Effector memory CD4-positive, alpha-beta T cell (primary cell): ENCODE measurements at places on chromosomes 4 and X.

GRCh38 chr4:4575284-4576211, 33.7 kb upstream of the STX18 start:
- no peaks in the 10 kb centered on the region for H3K36me3 ChIP-seq
- H3K27ac ChIP-seq, result peak overlapping the region; percentile 46
- H3K4me3 ChIP-seq, result peak overlapping the region; percentile 85
- H3K4me1 ChIP-seq, result no peaks in the 10 kb centered on the region
- H3K27me3 ChIP-seq, result no peaks in the 10 kb centered on the region
- DNase-seq, result peak; percentile 50

- no peak for DNase-seq
- H3K27me3 ChIP-seq, result no peaks in the 10 kb centered on the region
- peak overlapping the region; percentile 82 for H3K27ac ChIP-seq
- H3K36me3 ChIP-seq, result no peaks in the 10 kb centered on the region
Observed at GRCh38 chr4:26884026-26884425, 23.4 kb downstream of the STIM2 start.

GRCh38 chrX:63250253-63250868, 100.8 kb downstream of the SPIN4 start:
- no peak for DNase-seq
- no peaks in the 10 kb centered on the region for H3K4me1 ChIP-seq
- no peaks in the 10 kb centered on the region for H3K27me3 ChIP-seq
- H3K27ac ChIP-seq, result no peak overlapping the region
- H3K36me3 ChIP-seq, result no peaks in the 10 kb centered on the region

GRCh38 chr4:87322754-87323153, at the start of gene HSD17B13:
Gene HSD17B13 (minus strand): TSS chr4:87322882. CDS start chr4:87322841, 41 bp downstream.
- H3K4me3 ChIP-seq, result no peak within 1 kb of the TSS
- DNase-seq, result no peak
- no peak within 1 kb of the TSS for H3K27ac ChIP-seq

DNA sequence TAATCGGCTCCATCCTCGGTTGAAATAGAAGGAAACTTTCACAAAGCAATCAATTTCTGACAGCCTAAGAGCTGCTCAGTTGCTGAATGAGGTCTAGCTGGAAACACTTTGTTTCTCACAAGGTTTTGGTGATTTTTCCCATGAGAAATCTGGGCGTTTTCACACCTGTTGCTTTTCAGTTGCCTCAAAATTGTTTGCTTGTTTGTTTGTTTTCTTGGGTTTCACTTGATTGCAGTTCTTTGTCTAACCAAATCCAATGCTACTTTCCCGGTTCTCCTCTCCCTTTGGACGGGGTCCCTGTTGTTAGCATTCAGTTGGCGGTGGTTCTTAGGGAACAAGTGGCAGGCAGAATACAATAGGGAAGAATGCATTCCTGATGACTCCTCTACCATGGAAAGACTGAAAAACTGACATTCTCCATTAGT, 135.5 kb downstream of the PALLD start:
- H3K27ac ChIP-seq, result no peak overlapping the region
- H3K27me3 ChIP-seq, result no peaks in the 10 kb centered on the region
- H3K36me3 ChIP-seq, result no peaks in the 10 kb centered on the region
- no peak for DNase-seq
- peaks cover 4% of the 10 kb centered on the region for H3K4me1 ChIP-seq

DNA sequence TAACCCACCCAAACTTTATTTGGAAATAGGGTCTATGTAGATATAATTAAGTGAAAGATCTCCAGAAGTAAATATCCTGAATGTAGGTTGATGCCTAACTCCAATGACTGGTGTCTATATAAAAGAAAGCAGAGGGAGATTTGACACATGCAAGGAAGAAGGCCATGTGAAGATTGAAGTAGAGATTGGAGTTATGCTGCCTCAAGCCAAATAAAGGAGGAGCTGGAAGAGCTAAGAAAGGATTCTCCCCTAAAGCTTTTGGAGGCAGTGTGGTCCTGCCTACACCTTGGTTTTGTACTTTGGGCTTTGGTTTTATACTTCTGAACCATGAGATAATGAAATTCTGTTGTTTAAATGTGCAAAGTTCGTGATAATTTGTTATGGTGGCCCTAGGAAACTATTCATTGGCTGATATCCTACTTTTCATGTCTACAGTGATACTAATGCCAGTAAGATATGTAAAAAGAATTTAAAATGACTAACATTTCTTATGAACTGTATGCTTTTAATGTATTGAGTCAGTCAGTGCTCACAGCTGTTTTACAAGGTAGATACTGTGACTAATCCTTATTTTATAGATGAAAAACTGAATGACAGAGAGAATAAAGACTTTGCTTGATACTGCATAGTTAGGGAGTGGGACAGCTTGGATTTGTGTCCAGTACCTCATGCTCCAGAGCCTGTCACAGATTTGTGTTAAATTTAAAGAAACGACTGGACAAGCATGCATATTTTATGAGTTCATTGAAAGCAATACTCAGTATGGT, 5.9 kb upstream of the RAB40AL start:
- no peaks in the 10 kb centered on the region for H3K36me3 ChIP-seq
- no peaks in the 10 kb centered on the region for H3K4me1 ChIP-seq
- no peaks in the 10 kb centered on the region for H3K27me3 ChIP-seq
- no peak overlapping the region for H3K27ac ChIP-seq
- H3K4me3 ChIP-seq, result no peak overlapping the region

- H3K36me3 ChIP-seq, result no peaks in the 10 kb centered on the region
- H3K4me1 ChIP-seq, result no peaks in the 10 kb centered on the region
- no peak overlapping the region for H3K4me3 ChIP-seq
- H3K27me3 ChIP-seq, result no peaks in the 10 kb centered on the region
Observed at GRCh38 chrX:23118890-23119527, 119.2 kb downstream of the DDX53 start.

DNA sequence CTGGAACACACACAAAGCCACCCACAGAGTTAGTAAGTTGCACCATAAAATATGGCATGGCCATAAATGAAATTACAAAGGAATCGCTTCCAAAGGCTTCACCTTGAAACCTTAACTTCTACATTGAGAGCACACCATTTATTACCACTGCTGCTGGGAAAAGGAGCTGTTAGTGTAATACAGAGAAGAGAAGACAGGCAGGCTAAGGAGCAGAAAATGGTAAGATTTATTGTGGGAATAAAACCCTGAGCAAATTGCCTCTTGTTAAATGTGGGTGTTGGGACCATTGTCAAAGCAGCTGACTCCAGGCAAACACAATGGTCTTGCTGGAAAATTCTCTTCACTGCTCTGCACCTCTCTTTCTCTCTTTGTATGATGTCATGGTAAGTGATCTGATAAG, 79.2 kb upstream of the NHS start:
- H3K27ac ChIP-seq, result no peak overlapping the region
- DNase-seq, result no peak

GRCh38 chrX:29869837-29870236, 345.5 kb upstream of the MAGEB2 start:
- H3K4me1 ChIP-seq, result no peaks in the 10 kb centered on the region

DNA sequence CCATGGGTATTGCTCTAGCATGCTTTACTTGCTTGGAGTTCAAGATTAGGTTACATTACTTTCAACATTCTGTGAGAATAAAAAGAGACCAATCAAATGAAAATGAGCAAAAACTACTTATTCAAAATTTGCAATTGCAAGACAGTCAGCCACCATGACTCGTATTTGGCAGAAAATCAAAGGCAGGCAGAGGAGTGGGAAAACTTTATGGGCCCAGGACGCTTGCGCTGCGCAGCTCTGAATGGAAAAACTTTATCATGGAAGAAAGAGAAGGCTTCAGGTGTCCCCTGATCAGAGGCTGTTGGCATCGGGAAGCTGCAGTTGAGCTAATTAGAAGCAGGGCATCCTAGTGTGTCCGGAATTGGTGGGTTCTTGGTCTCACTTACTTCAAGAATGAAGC, 250.6 kb downstream of the USP46 start:
- no peaks in the 10 kb centered on the region for H3K27me3 ChIP-seq
- H3K27ac ChIP-seq, result no peak overlapping the region
- DNase-seq, result no peak
- no peaks in the 10 kb centered on the region for H3K4me1 ChIP-seq
- no peaks in the 10 kb centered on the region for H3K36me3 ChIP-seq

DNA sequence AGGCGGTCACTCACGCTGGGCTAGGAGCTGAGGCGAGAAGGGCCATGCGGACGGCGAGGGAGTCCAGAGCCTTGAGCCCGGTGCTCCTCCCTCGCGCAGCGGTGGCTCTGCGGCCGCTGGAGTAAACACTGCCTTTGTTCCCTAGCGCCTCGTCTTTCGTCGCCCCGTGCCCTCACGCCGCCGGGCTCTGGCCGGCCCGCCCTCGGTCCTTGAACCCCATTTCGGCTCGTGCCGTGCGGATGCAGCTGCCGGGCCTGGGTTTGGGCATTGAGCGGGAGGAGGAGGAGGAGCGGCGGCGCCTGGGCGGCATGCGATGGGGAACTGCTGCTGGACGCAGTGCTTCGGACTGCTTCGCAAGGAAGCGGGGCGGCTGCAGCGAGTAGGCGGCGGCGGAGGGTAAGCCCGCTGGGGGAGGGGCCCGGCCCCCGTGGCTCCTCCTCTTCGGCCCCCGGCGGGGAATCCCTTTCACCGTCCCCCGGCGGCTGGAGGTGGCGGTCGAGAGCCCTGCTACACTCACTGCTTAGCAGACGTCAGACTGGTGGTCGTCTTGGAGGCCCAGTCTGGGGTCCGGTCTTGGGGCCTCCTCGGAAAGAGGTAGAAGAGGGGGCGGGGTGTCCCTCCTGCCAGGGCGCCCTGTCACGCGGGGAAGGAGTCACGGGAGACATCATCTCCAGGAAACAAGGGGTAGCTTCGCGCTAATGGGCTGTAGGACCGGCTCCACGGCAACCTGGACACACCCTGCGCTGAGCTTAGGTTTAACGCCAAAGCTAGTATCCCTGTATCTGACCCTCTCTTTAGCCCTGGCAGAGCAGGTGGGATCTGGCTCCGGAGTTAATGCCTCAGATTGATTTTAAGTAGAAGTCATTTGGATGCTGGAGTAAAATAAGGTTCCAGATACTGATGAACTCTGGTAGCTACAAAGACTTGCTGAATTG, at the start of gene AP1AR:
TSS of gene AP1AR (plus strand) at position 9 of the 935 bp plus-strand sequence. CDS start at position 314, 305 bp downstream.
- peaks cover 10% of the 10 kb centered on the region for H3K4me1 ChIP-seq
- peak within 1 kb of the TSS; percentile 95 for H3K27ac ChIP-seq
- H3K4me3 ChIP-seq, result peak within 1 kb of the TSS; percentile 97
- no peaks in the 10 kb centered on the region for H3K27me3 ChIP-seq
- peak; percentile 72 for DNase-seq
- H3K36me3 ChIP-seq, result no peaks in the 10 kb centered on the region

GRCh38 chr4:101366331-101366730, 19.0 kb upstream of the PPP3CA start:
- H3K27ac ChIP-seq, result no peak overlapping the region
- no peaks in the 10 kb centered on the region for H3K4me1 ChIP-seq
- H3K27me3 ChIP-seq, result no peaks in the 10 kb centered on the region

DNA sequence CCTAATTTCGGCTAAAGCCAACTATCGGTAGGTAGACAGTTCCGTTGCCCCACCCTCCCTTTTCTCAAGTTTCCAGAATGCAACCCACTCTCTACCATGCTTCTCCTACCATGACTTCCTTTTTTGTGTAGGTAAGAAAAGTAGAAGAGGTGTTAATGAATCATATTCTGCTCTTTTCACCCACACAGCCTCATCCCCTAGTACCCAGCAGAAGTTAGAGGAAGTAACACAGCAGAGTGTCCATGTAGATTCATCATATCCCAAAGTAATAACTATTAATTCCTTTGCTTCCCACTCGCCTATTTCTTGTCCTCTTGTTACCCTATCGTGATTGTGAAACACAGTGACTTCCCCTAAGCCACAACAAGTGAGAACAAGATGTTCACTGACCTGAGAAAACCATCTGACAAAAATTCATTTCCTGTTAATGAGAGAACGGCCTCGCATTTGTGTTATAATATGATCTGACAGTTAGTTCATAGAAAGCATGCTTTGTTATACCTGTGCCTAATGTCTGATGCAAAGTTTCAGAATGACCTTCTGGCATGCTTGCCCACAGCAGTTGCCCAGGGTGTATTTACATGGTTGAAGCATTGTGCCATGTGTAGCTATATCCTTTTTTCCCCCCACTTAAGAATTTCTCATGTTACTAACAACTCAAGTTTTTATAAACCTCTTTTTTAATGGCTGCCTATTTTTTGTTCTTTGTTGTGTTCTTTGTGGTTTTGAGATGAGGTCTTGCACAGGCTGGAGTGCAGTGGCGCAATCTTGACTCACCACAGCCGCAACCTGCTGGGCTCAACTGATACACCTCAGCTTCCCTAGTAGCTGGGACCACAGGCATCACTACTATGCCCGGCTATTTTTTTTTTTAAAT, 185.6 kb downstream of the RAP1GDS1 start:
- H3K36me3 ChIP-seq, result peaks cover 21% of the 10 kb centered on the region
- H3K4me3 ChIP-seq, result no peak overlapping the region
- H3K27ac ChIP-seq, result peak overlapping the region; percentile 19
- H3K27me3 ChIP-seq, result no peaks in the 10 kb centered on the region
- peaks cover 30% of the 10 kb centered on the region for H3K4me1 ChIP-seq

- no peak overlapping the region for H3K27ac ChIP-seq
- no peak overlapping the region for H3K4me3 ChIP-seq
- DNase-seq, result peak; percentile 23
- no peaks in the 10 kb centered on the region for H3K4me1 ChIP-seq
- H3K36me3 ChIP-seq, result no peaks in the 10 kb centered on the region
- no peaks in the 10 kb centered on the region for H3K27me3 ChIP-seq
Observed at GRCh38 chr4:83644677-83645659, 109.1 kb downstream of the GPAT3 start.

DNA sequence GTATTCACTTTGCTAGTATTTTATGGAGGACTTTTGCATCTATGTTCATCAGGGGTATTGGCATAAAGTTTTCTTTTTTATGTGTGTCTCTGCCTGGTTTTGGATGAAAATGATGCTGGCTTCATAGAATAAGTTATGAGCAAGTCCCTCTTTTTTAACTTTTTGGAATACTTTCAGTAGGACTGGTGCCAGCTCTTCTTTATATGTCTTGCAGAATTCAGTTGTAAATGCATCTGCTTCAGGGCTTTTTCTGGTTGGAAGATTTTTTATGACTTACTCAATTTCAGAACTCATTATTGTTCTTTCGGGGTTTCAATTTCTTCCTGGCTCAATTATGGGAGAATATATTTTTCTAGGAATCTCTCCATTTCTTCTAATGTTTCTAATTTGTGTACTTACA, 9.1 kb upstream of the CSN2 start:
- no peak overlapping the region for H3K27ac ChIP-seq
- DNase-seq, result no peak
- no peaks in the 10 kb centered on the region for H3K36me3 ChIP-seq
- H3K4me3 ChIP-seq, result no peak overlapping the region
- no peaks in the 10 kb centered on the region for H3K27me3 ChIP-seq

GRCh38 chr4:101277671-101278070, 69.7 kb downstream of the PPP3CA start:
- H3K27me3 ChIP-seq, result no peaks in the 10 kb centered on the region
- no peaks in the 10 kb centered on the region for H3K36me3 ChIP-seq
- no peak overlapping the region for H3K27ac ChIP-seq
- DNase-seq, result no peak
- H3K4me3 ChIP-seq, result no peak overlapping the region
- H3K4me1 ChIP-seq, result no peaks in the 10 kb centered on the region
